Stimulated activated CD8-positive, alpha-beta memory T cell treated with anti-CD3 and anti-CD28 coated beads, Interleukin-4, amount 100 ng/mL, for 4 hours (primary cell): ENCODE measurements at places on chromosomes 11 and 22.

DNA sequence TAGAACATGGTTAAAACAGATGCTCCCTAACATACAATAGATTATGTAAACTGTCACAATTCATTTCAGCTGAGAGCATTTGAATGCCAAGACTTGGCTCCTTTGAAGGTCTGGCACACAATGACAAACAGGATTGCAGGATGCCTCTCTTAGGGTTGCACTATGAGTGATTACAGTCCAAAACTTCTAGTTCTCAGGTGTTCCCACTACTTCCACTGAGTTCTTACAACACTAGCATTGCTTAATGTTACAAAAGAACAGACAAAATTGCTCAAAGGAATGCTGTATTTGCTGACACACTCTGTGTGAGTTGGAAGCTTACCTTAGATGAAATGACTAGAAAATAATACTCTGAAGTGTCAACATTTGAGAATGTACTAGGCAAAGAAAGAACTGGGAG is 2413.8 kb upstream of the RAG2 start:
- DNase-seq, result no peak

DNA sequence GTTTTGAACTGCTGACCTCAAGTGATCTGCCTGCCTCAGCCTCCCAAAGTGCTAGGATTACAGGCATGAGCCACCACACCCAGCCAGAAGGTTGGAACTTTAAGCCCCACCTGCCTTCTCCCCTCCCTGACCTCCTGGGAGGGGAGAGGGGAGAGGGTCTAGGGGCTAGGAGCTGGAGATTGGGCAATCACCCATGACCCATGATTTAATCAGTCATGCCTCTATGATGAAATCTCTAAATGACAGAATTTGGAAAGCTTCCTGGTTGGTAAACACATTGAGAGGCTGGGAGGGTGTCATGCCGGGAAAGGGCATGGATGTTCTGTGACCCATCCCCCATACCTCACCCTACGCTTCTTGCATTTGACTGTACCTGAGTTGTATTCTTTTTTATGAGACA is 17.1 kb upstream of the TFIP11 start:
- no peak for DNase-seq

DNA sequence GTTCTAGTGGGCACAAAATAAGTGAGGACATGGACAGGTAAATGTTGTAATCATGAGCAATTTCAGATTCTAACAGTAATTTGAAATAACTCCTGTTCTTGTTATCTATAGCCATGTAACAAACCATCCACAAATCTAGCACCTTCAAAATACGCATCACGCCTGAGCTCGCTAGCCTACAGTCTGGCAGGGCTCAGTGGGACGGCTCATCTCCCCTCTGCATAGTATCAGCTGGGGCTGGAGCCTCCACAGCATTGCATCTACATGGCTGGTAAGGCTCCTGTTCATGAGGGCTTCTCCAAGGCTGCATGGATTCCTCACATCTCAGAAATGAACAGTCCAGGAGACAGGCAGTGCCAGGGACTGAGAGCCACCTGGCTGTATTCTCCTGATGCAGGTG is 112.6 kb downstream of the KCNQ1 start:
- no peak for DNase-seq

DNA sequence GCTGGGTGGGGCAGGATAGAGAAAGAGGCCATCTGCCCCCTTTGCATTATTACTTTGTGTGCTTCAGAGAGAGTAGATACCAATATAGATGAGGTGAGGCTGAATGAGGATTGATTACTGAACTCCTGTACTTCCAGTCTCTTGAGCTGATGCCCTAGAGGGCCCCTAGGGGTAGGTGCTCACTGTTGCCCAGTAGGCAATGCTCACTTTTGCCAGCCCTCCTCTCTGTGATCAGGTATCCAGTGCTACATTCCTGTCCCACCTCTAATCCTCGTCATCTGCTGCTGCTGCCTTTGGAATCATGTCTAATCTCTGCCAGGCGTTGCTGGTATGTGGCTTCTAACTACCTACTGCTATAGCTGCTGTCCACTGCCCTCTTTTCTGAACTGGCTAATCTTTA is 57.2 kb downstream of the CCDC83 start:
- DNase-seq, result no peak

DNA sequence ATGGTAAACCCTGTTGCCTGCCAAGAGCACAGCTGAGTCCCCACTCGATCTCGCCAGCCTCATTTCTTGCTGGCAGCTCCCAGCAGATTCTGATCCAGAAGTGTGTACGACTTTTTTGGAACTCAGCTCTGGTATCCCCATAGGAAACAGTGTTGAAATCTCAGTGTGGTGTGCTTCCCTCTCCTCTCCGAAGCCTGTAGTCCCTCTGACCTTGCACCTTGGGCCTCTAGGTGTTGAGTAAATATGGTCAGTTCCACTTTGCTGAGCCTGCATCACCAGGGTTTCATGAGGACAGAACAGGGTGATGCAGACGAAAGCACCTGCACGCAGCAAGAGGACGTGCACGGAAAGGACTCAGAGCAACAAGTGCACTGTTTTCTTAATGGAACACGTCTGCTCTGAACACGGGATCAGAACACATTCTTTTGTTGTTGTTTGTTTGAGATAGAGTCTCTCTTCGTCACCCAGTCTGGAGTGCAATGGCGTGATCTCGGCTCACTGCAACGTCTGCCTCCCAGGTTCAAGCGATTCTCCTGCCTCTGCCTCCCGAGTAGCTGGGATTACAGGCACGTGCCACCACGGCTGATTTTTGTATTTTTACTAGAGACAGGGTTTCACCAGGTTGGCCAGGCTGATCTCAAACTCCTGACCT is 3.8 kb upstream of the CPT1A start:
- no peak for DNase-seq

DNA sequence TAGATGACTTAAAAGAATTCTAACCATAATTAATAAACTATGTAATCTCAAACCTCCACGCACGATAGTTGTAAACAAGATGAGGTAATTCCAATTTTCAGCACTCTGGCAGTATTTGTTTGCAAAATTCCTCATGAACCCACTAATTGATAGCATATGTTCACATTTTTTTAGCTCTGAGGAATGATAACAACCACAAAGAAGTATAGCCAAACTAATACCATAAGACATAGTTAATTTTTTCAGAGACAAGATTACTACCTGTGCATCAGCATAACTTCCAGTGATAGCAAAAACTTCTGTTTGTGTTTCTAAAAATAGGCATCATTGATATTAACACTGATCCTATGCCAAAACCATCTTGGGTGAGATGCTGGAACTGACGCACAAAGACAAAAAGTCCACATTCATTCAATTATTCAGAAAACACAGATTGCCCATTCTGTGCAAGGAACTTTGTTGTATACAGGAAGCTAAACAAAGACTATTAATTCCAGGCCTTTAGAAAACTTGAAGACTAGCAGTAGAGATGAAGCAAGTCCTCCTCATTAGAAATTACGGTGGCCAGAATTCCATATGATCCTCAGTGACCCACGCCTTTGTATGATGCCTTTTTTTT is 57.7 kb downstream of the PDGFD start:
- DNase-seq, result no peak

GRCh38 chr22:37328017-37328416 is 45.7 kb downstream of the CYTH4 start:
- DNase-seq, result no peak

- no peak for DNase-seq
Measured at GRCh38 chr11:130689222-130689908, 226.9 kb downstream of the SNX19 start.

DNA sequence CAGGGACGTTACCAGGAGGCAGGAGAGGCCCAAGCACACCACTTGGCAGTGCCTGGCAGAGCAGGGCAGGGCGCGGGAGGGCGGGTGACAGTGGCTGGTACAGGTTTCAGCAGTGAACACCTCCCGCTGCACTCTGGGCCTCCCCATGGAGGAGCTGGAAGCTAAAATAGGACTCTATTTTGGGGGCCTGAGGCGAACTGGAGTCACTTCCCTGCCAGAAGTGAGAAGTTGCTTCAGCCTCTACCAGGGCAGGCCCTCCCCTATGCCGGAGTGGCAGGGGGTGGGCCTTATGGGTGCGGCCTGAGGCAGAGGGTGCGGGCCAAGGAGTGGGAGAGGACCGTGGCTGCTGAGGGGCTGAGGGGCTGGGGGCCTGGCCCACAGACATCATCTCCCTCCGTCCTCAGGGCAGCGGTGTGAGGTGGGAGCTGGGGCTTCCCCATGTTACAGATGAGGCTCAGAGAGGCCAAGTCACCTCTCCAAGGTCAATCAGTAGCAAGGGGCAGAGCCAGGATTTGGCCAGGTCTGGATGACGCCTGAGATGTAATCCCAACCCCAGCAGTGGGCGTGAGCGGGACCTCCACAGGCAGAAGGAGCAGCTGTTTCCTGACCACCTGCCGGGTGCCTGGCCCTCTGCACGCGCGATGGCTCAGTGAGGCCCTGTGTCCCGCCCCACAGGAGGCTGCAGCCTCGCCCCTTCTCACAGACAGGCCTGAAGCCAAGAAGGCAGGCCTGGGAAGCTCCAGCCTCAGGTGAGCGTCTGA is 39.3 kb downstream of the KCNJ4 start:
- no peak for DNase-seq

DNA sequence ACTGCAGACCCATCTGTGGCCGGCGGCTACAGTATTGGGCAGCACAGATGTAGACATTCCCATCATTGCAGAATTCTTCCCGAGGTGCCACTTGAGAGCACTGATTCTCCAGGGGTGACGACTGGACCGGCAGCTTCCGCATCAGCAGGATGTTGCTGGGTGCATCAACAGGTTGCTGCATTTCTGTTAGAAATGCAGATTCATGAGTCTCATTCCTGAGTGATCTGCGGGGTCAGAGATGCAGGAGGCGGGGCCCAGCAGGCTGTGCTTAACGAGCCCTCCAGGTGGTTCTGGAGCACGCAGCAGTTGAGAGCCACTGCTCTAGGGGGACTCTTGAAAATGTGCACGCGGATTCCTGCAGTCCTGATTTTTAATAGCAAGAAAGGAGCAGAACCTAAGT is 321.8 kb downstream of the TBC1D22A start:
- no peak for DNase-seq

DNA sequence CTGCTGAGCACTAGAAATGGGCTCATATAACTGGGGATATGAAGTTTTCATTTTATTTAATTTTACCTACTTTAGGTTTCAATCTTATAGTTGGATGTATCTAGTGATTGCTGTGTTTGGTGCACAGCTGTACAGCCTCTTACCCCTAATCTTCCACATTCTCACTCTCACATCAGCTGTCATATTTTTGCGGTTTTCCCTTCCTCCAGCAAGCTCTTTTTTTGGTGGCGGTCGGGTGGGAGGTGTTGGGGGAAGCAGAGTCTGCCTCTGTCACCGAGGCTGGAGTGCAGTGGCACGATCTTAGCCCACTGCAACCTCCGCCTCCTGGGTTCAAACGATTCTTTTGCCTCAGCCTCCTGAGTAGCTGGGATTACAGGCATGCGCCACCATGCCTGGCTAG is 445.1 kb upstream of the ISX start:
- no peak for DNase-seq

DNA sequence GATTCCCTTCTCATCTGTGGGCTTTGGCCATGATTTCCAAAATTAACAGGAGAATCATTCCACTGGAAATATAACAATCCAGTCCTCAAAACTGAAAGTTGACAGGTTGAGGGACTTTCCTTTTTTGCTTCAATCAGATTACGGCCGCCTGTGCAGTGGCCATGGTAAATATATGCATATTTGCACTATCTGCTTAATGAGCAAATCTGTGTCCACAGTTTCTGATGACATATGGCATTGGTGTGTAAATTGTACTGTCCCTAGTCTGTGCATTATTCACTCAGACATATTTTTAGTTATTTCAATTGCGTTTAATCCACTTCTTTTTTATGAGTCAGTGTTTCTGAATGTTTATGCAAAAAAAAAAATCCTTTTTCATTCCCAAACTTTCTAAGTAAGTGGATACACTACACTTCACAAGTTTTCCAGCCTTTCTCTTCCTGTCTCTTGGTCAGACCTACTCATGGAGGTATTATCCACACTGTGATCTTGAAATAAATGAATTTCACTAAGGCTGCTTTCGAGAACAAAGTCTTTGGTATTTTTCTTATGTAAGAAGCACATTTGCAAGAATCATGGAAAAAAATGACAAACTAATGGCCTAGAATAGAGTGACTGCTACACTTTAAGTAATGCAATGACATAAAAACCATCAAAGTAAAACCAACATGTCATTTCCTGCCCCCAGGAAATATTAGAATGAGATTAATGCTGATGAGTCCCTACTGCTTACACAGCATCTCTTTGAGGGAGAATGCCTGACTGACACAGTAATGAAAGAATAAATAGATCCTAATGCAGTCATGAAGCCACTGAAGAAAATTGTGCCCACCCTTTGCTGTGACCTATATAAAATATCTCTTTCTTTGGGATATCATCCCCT is 76.4 kb upstream of the MTNR1B start:
- no peak for DNase-seq

DNA sequence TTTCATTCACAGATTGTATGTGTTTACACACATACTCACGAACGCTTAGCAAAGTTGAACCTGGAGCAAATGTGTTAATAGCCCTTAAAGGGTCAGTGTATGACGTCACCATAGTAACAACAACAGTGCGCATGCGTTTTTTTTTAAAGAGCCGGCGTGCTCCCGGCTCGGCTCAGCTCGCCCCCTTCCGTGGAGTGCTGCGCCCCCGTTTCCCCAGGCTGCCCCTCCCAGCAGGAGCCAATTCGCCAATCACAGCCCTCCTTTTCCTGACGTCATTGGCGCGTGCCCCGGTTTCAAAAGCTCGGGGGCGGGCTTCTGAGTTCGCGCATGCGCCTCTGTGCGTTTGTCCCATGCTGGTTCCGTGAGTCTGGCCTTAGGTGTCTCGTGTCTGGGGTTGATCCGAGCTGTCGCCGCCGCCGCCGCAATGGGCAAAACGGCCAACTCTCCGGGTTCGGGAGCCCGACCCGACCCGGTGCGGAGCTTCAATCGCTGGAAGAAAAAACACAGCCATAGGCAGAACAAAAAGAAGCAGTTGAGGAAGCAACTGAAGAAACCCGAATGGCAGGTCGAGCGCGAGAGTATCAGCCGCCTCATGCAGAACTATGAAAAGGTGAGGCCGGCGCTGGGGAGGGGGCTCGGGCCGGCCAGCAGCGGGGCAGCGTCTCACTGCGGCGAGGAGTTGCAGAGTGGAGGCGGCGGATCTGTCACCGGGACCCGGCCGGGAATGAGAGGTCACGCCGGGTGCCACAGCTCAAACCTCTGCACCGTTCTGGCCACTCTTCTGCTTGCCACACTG is at the start of gene DDX10:
DDX10 (plus strand) TSS at position 340 of the 796 bp plus-strand sequence; CDS start at position 425, 85 bp downstream.
- DNase-seq, result peak; percentile 97

DNA sequence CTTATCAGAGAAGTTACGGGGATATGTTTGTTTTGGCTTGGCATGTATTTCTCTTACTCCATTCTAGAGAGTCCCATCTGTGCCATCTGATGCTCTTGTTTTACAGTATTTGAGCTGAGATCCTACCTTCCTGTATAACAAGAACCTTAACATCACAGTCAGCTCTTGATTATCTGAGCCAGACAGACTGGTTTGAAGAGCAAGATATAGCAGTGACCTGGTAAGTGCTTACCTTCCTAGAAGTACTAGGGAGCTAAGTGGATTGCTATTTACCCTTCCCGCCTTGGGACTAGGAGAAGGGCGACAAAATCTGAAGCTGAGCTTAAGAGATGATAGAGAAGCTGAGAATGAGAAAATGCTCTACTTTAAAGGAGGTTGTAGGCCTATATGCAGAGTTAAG is 235.3 kb downstream of the CSNK2A3 start:
- no peak for DNase-seq
